GM12891 (cell line): ENCODE measurements at places on chromosomes 11 and 22.
A peak's percentile ranks its signal among the peaks of the same experiment; 100 is the strongest.

DNA sequence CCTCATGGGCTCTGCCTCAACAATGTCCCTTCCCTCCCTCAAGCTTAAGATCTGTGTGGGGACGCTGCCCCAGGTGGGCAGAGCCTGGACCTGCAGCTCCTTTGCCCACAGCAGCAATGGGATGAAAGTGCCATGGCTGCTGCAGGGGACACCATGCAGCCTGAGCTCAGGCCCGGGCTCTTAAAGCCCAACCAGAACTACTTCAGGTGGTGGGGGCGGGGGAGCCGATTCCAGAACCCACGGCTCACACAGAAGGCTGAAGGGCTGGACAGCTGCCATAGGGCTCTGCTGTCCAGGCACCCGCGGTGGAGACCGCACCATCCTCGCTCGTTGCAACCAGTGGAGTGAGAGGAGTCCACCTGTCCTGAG is 12.5 kb downstream of the CHID1 start:
- DNase-seq: no peak

- DNase-seq: peak; percentile 65
These were observed 716 bp upstream of the DDB2 start for GRCh38 chr11:47213950-47214565.

- no peak for DNase-seq
These were observed 112.3 kb downstream of the ADAMTS15 start for GRCh38 chr11:130560781-130561109.

- DNase-seq: peak; percentile 72
These were observed 3.5 kb downstream of the CBX7 start for GRCh38 chr22:39148727-39149535.
